Spinal cord (tissue), 10 donors: ENCODE measurements at places on chromosomes 13 and 19.
A peak's percentile ranks its signal among the peaks of the same experiment; 100 is the strongest.

GRCh38 chr13:91295712-91296410 lies 51.6 kb upstream of the MIR17HG start:
- no peak for DNase-seq

DNA sequence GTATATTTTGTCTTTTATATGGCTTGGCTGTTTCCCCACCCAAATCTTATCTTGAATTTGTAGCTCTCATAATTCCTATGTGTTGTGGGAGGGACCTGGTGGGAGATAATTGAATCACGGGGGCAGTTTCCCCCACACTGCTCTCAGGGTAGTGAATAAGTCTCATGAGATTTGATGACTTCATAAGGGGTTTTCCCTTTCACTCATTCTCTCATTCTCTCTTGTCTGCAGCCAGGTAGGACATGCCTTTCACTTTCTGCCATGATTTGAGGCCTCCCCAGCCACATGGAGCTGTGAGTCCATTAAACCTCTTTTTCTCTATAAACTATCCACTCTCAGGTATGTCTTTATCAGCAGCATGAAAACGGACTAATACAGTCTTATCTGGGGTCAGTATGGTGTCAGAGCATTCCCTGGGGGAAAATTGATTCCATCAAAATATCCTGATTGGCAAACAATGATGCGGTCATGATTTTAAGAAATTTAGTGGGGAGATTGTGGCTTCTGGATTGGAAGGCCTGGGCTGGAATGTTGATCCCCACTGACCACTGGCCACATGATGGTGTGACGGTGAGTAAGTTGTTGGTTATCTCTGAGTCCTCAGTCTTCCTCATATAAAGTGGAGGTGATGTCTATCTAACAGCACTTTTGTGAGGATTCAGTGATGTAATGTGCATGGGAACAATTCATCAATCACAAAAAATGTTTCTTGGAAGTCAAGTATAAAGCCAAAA lies 27.5 kb upstream of the ANKRD10 start:
- no peak for DNase-seq

DNA sequence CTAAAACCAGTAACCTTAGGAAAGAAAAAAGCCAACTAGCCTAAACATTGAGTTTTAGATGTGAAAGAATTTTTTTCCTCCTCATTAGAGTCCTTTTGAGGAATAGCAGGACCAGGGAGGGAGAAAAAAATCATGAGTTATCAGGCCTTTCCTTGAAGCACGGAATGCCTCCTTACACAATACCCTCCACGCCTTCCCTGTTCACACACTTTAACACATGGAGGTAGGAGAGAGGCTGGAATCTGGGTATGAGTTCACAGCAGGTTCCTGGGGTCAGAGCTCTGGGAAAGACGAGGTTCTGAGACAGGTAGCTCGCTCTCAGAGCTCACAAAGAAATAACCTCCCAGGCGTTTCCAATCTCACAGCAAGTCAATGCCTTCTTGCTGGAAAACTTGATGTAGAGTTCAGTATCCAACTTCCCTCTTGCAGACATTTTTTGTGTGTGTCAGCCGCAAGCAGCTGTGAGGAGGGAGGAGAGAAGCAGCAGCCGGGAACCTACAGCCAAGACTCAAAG lies 716 bp downstream of the ZNF573 start:
- DNase-seq, result no peak

DNA sequence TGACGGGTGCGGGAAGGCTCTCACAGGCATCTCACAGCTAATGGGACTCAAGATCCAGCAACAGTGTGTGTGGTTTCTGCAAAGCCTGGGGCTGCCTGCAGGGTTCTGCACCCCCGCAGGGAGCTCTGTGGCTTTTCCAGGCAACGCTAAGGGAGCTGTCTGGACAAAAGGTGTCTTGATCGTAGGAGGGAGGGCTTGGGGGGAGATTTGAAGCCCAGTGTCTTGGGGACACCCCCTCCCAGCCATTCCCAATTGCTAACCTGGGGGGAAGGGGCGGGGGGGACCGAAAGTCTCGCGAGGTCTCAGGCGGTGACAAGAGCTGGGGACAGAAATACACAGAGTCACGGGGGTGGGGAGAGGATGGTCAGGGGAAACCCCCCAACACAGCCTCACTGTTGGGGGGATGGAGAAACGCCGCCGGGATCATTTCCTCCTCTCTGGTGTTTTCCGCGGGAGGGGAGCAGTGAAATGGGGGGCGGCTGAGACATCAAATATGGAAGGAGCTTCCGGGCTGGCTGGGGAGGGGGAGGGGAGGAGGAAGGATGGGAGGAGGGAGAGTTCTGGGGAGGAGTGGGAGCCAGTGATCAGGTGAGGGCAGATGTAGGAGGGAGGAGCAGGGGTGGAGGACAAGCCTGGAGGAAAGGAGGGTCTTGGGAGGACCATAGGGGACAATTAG lies 13.3 kb downstream of the KCNC3 start:
- DNase-seq, result peak; percentile 87

GRCh38 chr13:108781312-108781711 lies 151.9 kb downstream of the MYO16 start:
- DNase-seq, result no peak

- no peak for DNase-seq
Observed at GRCh38 chr13:73822668-73823592, 311.3 kb downstream of the KLF12 start.

DNA sequence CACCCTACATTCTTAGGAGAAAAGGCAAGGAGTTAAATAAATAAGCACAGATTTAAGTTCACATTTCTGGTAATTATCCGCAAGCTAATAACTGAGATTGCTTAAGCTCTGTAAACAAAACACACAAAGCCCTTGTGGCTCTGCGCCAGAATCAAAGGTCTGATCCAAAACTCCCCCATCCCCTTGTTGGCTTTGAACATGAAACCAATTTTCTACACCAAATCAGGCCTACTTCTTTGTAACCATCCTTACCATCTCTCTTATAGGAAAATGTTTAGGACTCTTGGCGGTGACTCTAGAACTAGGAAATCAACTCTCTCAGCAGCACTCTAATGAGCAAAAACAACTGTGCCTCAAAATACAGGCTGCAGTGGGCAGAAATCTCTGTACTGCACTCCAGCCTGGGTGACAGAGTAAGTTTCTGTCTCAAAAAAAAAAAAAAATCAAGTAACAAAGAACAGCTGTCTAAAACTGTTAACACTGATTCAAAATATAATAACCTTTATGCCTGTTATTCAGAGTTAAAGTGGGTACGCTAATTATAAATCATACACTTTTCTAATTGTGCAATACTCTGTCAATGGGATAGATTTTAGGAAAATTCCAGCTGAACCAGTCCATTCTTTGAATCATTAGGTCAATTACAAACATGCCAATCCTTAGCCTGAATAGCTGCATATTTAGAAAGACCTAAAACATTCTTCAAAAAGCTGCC lies 25.8 kb downstream of the ABCC4 start:
- peak; percentile 29 for DNase-seq

DNA sequence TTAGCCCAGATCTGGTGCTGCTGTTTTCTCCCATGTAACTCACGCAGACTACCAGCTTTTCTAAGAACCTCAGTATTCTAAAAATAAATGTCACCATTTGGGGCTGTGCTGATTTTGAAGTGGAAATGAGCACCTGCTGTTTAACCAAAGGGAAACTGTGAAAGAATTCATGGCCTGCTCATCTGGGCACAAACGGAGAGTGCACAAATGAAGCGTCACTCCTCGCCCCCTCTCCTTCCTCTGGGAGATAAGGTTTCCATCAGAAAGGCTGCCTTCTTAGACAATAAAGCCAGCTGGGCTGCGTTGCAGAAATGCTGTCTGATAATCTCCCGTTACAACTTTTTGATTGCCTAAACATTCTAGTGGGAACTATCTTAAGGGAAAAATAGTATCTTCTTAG lies 73.7 kb upstream of the SLC15A1 start:
- peak; percentile 85 for DNase-seq

DNA sequence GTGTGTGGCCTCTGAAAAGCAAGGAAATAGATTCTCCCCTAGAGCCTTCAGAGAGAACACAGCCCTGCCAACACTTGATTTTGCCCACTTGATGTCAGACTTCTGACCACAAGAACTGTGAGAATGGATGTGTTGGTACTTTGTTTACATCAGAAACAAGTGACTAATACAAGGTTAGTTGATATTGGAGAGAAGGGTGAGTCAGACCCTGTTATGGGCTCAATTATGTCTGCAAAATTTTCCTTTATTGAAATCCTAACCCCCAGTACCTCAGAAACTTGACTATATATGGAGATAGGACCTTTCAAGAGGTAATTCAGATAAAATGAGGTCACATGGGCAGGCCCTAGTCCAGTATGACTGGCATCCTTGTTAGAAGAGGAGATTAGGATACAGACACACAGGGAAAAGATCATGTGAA lies 226.7 kb downstream of the RFC3 start:
- DNase-seq, result no peak

DNA sequence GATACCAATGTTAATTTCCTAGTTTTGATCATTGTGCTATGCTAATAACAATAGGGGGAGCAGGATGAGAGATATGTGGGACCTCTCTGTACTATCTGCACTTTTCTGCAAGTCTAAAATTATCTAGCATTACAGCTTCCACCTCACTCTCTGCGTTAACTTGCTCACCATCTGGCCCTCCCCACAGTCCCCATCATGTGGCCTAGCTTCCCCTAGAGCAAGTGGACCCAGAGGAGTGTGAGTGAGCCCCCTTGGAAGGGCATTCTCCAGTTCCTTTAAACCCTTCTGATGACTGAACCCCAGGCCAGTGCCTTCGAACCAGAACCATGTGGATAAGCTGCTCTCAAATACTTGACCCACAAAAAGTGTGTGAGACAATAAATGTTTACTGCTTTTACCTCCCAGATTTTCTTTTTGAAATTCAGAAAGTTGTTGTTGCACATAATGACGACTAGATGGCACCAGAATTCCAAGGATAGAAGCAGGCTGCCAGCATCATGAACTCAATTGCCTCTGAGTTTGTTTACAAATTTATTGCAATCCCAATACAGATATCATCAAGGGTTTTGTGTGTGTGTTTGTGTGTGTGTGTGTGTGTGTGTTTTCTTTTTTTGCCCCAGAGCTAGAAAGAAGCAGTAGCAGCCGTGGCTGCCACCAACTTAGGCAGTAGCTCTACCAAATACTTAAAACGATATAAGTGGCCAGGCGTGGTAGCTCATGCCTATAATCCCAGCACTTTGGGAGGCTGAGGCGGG lies 49.0 kb upstream of the ZNF780A start:
- DNase-seq, result peak; percentile 33

DNA sequence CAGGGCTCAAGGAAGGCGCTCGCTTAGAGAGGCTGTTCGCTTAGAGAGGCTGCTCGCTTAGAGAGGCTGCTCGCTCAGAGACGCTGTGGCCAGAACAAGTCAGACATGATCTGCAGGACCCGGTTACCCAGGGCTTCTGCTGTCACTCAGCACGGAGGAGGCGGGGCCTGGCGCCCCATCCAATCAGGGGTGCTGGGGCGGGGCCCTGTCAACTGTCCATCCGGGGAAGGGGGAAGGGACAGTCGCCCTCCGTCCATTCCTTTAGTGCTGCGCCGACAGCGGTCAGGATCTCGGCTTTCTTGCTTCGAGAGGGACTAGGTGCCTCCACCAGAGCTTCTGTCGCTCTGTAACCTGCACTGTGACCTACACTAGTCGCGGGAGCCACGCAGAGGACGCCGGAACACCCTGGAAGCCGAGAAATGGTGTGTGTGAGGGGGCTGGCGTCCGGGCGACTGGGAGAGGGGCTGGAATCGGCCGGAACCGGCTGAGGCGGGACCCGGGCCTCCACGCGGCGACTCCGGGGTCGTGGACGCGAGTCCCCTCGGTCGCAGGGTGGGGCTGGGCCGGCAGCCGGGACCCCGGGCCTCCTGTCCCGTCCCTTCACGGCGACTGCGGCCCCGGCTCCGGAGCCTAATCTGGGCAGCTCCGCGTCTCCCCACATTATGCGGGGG lies at the start of gene ZNF440:
ZNF440 (plus strand) TSS at position 245 of the 671 bp plus-strand sequence; CDS start at position 420, 175 bp downstream.
- peak; percentile 90 for DNase-seq

GRCh38 chr13:23081220-23081619 lies 99.6 kb upstream of the SGCG start:
- no peak for DNase-seq

DNA sequence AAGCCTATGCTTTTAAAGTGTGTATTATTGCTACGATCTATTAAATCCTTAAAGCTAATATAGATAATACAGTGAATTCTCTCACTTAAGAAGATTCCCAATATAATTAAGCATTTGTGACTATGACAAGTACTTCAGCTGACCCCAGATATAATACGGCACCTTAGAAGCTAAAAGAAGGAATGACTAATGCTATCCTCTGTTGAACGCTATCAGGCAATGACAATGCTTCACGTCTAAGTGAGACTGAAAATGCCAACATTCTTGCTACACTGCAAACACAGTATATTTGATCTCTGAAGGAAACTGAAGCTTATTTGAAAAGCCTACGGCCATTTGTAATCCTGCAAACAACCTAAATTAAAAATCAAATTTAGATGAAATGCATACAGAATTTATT lies 19.7 kb downstream of the VWA8 start:
- no peak for DNase-seq

- no peak for DNase-seq
Observed at GRCh38 chr13:30129411-30129810, 177.9 kb downstream of the KATNAL1 start.

DNA sequence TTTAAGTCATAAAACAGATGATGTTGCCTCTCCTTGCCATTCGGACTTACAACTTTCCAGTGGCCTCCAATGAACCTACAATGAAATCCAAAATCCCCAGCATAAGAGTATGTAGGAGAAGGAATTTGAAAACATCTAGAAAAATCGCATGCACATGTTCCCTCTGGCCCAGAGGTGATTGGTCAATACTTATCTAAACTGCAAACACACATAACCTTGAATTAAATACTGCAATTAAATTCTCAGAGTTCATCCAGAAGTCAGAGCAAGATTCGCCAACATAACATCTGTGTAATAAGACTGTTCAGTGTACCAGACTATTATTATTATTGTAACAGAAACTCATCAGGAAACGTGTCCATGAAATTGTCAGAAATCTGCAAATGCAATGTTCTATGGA lies 82.2 kb upstream of the USP29 start:
- DNase-seq, result no peak

GRCh38 chr19:6458695-6459261 lies 814 bp downstream of the SLC25A23 start:
- DNase-seq, result no peak

- DNase-seq, result no peak
Observed at GRCh38 chr13:46595136-46595884, 42.3 kb downstream of the LRCH1 start.

DNA sequence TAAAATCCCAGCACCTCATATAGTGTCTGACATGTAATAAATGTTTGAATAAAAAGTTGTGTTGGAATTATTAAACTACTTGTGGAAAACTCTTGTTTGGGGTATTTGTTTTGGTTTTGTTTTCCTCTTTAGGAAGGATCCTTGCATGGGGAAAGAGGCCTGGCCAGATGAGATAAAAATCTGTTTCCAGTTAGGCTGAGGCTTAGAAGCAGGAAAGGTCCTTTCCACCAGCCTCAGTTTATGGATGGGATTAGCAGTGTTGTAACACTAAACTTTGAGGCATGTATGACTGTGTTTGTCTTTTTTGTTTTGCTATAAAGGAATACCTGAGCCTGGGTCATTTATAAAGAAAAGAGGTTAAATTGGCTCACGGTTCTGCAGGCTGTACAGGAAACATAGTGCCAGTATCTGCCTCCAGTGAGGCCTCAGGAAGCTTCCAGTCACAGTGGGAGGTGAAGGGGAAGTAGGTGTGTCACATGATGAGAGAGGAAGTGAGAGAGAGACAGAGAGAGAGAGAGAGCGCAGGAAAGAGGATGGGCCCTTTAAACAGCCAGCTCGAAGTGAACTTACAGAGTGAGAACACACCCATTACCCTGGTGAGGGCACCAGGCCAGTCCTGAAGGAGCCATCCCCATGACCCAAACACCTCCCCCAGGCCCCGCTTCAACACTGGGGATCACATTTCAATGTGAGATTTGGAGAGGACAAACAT lies 21.6 kb downstream of the SPATA13 start:
- DNase-seq, result no peak

GRCh38 chr13:43389573-43389972 lies 366.2 kb downstream of the DNAJC15 start:
- DNase-seq, result no peak
